ENCODE measurements at places on chromosomes 5 and 9.

- no peak for DNase-seq
Measured at GRCh38 chr9:126334721-126335621, 8.3 kb downstream of the MVB12B start.

- DNase-seq: no peak
Measured at GRCh38 chr5:127608077-127608660, 40.7 kb upstream of the CTXN3 start.

DNA sequence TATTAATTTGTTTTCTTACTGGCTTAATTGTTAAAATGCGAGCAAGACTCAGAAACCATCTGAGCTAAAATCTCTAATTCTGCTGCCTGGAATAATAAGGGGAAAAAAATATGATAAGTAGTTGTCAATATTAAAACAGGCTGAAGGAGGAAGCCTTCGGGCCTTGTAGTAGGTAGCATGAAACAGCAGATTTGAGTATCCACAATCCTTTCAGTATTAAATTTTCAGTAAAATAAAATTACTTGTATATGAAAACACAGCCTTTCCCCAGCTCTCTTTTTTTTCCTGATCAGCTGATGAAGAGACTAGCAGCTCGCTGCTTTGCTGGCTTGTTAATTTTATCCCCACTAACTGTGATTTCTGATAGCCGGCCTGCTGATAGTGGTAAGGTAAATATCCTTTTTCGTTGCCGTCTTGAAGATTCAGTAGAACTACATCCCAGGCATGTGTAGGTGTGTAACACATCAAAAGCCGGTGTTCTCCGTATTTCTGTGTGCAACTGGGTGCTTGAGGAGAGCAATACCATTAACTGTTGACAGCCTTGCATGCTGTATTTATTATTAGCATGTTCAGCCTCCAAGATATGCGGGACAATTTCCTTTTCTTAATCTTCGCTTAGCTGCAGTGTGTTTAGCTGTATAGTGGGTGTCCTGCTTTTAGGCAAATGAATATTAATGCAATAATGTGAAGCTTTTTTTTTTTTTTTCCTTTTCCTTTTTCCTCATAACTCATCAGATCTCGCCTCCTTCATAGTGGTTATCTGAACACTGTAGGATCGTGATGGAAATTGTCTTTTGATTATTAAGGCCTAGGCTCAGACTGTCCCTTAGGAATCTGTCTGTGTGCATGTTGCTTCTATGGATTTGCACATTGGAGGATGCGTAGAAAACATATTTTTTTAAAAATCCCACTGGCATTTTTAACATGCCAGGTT is 144.6 kb downstream of the SMARCA2 start:
- no peak for DNase-seq

DNA sequence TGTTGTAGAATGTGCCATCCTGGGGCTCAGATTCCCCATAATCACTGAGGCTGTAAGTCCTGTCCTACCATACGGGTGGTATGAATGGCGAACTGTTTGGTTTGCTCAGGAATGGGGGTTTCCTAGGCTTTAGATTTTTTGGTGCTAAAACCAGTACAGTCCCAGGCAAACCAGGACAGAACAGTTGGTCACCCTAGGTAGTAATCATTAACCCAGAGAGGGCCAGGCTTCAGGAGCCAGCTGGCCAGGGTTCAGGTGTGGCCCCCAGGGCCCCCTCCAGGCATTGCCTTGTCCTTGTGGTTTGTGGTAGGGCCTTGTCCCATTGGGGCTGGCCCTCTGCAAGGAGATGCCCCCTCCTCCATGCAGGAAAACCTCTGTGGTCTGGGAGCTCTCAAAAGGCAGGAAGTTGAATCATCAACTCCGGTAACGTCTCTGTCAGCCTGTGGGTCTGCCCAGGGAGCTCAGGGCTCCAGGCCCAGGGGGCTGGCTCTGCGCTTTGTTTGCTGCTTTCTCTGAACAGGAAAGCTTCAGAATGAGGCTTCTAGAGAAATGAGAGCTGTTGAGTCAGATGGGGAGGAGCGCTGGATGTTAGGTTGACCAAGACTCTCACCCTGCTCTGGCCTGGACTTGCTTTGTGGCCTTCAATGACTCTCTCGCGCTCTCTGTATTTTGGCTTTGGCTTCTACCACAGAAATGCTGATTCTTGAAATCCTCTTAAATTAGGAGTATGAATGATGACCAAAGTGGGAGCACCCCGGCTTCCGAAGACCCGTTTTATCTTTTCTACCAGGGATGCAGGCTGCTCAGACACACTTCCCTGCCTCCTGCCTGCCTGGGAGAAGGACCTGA is 22.2 kb upstream of the JADE2 start:
- peak; percentile 71 for DNase-seq

- no peak for DNase-seq
Measured at GRCh38 chr5:39013938-39014337, 60.3 kb downstream of the RICTOR start.

GRCh38 chr9:37575511-37575914 is 667 bp downstream of the FBXO10 start:
- no peak for DNase-seq
